ENCODE measurements at places on chromosomes 7 and 10.

- no peak for DNase-seq
Observed at GRCh38 chr10:33204031-33204430, 130.4 kb downstream of the NRP1 start.

DNA sequence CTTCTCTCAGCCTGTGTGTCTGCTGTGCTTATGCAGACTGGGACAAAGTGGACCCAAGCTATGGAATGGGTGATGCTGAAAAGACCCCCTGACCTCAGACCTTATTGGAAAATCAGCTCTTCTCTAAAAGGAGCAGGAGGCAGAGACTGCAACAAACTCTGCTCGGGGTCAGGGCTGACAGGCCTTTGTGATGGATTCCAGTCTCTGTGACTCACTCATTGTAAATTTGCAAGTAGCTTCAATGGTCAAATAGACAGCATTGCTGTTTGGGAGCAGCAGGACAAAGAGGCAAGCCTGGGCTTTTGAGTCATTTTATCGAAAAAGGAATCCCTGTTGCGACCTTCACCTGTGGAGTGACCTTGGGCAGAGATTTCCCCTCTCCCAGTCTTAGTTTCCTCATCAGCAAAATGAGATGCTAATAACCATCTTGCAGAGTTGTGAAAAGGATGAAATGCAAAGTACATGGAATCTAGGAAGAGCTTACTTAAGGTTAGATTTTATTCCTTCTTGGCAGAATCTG lies 26.1 kb upstream of the GPR26 start:
- no peak for DNase-seq

DNA sequence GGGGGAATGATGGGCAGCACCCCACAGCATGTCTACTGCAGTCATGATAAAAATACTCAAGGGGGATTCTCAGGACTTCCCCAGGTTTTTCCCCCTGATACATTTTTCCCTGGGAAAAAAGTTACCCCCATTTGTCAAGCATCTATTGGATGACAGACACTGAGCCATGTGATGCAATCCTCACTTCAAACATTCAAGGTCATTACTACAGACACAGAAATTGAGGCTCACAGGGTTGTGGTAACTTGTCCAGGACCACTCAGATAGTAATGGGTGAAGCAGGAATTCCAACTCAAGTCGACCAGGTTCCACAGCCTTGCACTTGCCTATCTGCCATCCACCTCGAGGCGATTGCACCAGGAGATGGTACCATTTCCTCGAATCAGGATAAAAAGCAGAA lies 31.7 kb downstream of the PPP1R3C start:
- DNase-seq: no peak

- no peak for DNase-seq
Observed at GRCh38 chr10:49282306-49282705, 16.7 kb upstream of the C10orf71 start.

DNA sequence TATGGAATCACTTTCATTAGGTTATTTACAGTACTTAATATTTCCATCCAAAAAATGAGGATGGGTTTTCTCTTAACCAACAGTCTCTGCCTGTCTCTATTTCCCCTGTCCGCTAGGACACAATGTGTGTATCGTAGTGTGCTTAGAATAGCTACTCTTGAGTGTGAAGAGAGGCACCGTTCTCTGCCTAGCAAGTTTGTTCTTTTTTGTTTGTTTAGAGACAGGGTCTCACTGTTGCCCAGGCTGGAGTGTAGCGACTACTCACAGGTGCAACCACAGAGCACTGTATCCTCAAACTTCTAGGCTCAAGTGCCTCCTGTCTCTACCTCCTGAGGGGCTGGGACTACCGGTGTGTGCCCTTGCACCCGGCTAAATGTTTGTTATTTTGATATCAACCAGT lies 121.9 kb downstream of the ANK3 start:
- DNase-seq: no peak
